NCI-H1048 (cell line): ENCODE measurements at places on chromosomes 3 and 15.

DNA sequence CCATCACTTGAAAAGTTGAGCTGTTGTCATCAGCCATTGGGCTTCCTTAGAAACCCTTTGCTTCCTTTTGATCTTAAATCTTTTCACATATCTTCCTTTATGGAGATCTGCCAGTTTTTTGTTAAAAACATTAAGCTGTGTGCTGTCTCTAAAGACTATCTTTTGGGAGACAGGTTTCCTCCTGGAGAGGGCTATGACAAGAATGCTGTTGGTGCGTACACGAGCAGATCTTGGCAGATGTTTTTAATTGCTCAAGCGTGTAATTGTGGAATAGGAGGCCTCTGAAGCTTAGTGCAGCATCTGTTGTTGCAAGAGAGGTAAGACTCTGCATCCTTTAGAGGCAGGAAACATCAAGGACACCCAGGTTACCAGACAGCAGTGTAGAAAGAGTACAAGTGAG lies 56.8 kb downstream of the PHLDB2 start:
- no peak for DNase-seq

DNA sequence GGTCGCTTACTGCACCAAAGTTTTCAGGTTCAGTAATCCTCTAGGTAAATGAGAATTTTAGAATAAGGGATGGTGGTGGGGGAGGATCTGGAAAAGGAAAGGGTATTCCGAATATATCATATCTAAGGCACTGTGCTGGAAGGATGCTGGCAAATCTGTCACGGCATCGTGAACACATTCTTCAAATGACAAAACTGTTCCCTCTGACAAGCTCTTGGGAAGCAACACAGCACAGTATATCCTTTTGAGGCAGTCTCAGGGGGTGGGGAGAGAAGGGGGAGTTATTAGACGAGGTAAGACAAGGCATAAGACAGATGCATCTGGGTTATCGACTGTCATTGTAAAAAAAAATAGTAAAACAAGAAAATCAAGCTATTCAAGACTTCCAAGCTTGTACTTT lies 289.6 kb upstream of the LRRN1 start:
- DNase-seq = no peak

DNA sequence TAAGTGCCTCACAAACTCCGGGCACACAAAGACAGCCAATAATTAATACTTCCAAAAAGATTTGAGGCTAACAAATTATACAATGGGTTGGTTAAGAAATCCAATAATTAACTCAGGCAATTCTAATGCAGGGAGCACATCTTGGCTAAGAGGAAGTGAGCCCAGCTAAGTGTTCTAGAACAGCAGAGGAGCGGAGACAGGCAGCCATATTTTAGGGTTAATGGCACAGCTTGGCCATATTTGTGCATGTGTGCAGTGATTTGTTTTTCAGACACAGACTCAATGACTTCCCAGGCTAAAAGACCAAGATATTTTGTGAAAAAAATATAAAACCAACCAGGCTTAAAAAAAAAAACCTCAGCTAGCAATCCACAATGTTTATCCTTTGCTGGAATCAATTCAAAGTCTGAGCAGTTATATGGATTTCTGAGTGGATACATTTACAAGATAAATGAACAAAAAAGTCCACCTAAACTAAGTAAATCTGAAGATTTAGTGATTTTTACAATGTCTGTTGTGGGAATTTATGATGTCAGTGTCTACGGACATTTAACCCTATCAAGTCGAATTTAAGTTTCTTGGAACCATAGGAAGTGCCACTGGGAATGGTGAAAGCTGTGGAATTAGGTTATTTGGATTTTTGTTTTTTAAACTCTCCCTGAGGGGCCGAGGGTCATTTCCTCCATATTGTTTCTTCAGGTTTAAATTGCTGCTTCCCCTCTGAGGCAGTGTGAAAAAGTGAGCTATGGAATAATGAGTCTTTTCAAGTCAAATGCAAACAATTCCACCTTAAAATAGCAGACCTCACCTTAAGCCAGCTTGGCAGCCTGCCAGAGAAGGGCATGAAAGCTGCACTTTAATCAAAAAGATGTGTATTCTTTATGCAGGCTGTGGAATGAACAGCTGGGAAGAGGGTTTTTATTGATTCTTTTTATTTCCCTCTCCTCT lies 413.7 kb upstream of the TBL1XR1 start:
- peak; percentile 91 for DNase-seq

- no peak for DNase-seq
Measured at GRCh38 chr3:179769411-179770247, 116.8 kb downstream of the USP13 start.
